HFFc6 (cell line): ENCODE measurements at places on chromosomes 1 and 21.

- peak; percentile 23 for DNase-seq
These were observed 3.4 kb downstream of the S100A10 start for GRCh38 chr1:151990058-151990855.

DNA sequence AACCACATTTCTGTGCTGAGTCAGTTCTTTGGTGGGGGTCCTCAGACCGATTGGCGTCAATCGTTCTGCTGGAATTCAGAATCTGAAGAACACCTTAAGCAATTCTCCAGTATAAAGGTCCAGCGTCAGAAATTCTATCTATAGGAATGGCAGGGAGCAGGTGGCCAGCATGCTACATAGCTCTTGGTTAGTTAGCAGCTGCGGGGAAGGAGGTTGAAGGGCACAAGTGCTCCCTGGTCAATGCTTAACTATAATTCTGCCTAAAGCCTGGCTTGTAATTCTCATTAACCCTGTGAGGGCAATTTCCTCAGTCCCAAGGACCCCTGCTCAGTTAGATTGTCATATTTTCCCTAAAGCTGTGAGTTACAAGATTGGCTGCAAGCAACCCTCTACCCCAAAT is 54.3 kb upstream of the GALNT2 start:
- DNase-seq, result no peak

DNA sequence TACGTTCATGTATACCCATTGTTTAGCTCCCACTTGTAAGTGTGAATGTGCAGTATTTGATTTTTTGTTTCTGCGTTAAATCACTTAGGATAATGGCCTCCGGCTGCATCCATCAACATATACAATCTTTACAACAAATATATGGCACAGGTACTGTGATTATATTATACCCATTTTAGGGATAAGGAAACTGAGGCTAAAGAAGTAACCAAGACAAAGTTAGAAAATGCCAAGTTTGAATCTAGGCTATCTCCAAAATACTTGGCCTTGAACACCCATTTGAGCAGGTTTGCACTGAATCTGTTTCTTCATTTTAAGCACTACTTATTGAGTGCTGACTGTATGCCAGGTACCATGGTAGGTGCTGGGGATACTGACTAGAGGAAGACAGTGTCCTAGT is 149.6 kb downstream of the PBX1 start:
- no peak for DNase-seq

DNA sequence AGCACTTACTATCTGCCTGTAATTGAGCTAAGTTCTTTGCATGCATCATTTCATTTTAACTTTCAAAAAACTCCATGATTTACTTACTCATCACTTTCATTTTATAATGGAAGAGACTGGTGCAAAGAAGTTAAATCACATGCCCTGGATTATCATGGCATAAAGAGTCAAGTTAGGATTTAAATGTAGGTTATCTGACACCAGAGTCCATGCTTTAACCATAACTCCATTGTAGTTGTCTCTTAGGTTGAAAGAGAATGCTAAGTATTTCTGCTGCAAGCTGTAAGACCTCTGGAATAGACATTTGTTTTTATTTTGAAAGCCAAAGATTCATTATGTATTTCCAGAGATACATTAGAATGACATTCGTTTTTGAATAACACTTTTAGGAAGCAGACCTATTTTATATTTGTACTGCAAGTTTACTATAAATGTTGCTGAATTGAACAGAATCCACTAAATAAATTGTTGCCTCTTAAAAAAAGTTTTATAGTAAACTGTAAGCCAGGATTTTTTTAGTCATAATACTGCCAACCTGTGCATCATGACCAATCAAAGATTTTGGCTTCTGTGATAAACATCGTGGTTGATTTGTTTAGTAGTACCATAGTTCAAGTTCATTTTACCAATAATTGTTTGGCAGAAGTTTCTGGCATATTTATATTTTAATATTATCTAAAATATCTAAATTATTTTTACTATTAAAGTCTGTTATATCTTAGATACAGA is 26.1 kb downstream of the CFH start:
- DNase-seq, result no peak

DNA sequence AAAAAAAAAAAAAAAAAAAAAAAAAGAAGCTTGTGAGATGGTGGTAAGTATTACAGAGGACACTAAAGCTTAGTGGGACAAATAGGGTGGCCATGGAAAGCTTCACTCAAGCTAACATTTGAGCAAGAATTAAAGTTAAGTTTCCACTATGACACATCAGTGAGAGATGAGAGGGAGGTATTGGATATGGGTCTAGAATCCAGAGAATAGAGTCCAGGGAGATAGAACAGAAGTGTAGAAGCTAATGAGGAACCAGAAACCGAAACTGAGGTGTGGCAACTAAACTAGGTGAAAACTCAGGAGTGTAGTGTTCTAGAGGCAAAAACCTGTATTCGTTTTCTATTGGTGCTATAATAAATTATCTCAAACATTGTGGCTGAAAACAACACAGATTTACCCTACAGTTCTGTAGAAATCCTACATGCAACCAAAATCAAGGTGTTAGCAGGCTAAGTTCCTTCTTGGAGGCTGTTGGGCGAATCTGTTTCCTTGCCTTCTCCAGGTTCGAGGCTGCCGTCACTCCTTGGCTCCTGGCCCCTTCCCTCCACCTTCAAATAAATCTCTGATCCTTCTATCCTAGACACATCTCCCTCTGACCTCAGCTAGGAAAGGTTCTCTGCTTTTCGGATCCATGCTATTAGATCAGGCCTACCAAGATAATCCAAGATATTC is 36.2 kb downstream of the PTP4A2 start:
- DNase-seq, result no peak

DNA sequence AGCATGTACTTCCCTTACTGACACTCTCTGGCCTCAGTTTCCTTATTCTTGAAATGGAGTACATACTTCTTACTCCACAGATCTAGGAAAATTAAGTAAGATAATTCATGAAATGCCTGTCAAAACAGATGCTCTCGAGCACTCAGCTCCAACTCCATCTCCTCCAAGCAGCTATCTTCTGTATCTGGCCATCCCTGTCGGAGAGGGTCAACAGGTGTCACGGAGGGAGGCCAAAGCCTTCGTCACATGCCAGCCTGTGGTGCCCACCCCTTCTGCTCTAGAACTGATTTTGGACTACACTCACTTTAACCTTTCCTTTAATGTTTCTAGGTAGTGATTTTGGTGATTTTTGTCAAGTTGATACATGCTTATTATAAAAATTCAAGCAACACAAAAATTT is 18.8 kb upstream of the PKP1 start:
- no peak for DNase-seq

GRCh38 chr1:1630965-1631781 is 800 bp upstream of the MMP23B start:
- no peak for DNase-seq

DNA sequence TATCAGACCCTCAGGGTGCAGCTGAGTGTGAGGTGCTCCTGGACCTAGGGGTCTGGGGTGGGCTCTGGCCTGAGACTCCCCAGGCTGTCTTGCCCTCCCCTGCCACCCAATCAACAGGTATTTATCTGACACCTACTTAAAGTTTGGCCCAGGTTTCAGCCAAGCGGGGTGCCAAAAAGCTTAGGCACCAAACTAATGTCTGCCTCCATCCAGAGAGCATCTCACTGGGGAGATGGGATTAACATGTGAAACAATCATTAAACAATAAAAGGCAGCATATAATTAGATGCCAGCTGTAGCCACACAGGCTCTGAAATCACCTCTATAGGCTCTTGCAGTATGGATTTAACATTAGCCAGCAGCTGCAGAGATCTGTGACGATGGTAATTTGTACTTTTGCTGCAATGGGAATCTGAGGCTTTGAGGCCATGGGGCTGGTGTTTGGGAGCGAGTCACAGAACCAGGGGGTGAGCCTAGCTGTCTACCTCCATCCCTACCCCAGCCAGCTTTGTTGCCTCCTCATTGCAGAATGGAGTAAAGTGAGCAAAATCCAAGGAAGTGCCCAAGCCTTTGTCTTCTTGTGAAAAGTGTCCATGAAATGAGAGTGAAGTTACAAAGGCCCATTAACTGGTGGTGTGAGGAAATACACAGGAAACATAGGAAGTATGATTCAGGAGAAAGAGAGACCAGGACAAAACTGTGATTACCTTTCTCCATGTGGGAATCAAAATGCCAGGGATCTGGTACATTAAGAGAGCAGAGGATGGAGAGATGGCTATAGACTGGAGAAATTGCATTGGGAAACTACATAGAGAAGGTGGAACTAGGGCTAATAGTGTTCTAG is 36.1 kb downstream of the EIF2D start:
- DNase-seq, result no peak

DNA sequence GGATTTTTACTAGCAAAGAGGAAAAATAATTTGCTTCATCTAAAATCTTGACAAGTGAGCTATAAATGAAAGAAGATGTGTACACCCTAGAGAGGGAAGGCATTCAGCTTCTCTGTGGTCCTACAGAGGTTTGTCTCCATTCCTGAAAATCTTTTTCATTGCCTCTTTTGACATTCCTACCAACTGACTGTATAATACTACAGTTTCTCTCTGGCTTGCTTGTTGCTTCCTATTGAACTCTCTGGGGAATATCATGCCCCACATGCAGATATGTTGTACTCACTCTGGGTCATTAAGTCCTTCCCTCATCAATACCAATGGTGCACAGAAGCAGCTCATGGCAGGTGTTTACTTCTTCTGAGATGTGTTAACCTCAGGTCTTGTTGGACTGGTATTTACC is 371.2 kb upstream of the PLXNA2 start:
- no peak for DNase-seq

DNA sequence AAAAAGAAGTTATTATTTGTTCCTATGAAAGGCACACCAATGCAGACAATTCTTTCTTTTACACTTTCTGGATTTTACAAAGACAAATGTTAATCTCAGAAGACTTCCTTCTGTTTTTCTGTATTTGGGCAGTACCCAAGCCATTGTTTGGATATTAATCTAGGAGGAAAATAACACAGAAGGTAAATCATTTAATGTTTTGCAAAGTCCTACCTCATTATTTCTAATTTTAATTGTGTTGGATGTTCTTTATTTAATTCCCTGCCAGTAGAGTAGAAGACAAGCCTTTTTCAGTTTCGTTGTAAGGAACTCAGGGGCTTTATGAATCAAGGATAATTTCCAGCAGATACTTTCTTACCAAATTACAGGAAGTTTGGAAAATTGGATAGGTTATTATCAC is 118.3 kb downstream of the VPS13D start:
- no peak for DNase-seq

- DNase-seq, result no peak
These were observed 1018.5 kb downstream of the ADGRL2 start for GRCh38 chr1:82819234-82819633.

- no peak for DNase-seq
These were observed 489.3 kb downstream of the RWDD3 start for GRCh38 chr1:95723346-95723745.

- DNase-seq, result no peak
These were observed 365.9 kb downstream of the PTPRU start for GRCh38 chr1:29602203-29602602.

- DNase-seq, result no peak
These were observed 156.7 kb downstream of the BRINP3 start for GRCh38 chr1:190320952-190321351.

DNA sequence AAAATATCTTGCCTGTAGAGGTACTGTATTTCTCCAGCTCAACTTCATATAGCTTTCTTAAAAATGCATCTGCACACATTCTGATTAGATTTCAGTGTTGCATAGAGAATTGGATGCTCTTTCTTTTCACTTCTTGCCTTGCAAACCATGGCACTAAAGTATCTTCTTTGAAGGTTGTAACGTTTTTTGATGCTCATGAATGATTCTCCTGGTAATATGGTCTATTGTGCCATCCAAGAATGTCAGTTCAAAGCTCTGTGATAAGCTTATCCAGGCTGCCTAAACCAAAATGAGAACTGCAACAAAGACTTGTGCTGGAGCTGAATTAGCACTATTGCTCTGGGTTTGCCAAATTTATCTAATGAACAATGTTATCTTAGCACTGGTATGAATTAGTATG is 1.9 kb downstream of the SGIP1 start:
- DNase-seq, result no peak

DNA sequence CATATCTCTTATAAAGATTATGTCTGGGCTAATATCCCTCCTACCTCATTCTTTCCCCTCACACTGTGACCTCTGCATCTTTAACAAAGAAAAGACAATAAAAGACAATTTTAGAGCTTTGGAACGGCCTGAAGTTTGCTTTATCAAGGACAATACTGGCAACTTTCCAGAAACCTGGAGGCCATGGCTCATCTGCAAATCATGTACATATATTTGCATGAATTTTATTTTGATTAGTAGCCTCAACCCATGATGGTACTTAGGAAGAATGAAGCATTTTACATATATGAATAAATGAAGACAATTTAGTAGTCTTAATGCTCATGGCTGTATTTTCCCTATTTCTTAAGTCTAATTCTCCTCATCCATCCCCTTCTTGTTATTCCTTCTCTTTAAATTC is 612.2 kb upstream of the CXADR start:
- no peak for DNase-seq

- DNase-seq, result no peak
These were observed 71.4 kb upstream of the GORAB start for GRCh38 chr1:170460414-170461155.

DNA sequence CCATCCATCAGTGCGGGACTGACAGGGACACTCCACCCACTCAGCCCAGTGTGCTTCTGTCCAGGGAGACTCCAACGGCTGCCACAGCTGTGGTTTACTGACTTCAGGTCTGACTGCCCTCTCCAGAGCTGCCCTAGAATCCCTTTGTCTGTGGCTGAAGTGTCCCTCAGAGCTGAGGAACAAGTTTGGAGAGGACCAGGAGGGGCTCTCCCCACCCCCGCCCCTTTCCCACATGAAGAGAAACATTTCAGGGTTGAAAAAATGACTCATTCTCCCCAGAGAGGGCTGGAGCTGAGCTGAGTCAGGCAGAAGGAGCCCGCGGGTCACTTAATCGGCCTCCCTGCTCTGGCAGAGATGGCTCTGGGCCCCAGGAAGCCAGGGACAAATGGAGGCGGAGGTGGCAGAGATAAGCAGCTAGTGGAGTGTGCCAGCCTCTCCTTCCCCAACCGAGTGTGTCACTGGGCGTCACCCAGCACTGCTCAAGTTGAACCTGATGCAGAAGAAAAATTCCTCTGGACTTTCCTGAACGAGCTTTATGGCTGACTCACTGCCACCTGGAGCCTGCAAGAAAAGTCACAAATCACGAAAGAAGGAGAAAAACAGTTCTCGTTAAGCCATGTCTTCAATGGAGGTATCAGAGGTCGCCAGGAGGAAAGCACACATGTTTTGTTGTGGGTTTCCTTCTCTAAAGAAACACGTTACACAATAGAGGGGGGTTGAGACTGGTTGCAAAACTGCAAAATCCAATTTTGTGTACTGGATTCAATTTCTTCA is 34.3 kb upstream of the ECE1 start:
- peak; percentile 79 for DNase-seq
